ENCODE measurements at places on chromosomes 6 and 20.

DNA sequence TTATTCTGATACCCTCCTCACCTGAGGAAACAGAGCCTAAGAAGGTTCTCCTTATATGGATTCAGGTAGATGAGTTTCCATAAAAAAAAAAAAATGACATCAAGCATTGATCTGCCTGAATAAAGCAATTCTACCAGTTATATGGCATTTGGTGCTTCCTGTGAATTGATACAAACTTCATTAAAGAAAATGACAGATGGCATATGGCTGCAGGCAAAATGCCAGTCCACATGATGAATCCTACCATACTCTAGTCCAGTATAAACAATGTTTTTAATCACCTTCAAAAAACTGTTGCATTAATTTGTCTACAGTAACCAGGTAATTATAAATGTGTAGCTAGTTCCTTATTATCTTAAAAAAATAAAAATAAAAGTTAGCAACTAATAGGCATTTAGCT, 559.2 kb upstream of the FLRT3 start:
- no peak for DNase-seq

GRCh38 chr6:12137480-12137879, 125.4 kb downstream of the HIVEP1 start:
- DNase-seq = no peak

GRCh38 chr6:14664112-14664601, 546.6 kb downstream of the CD83 start:
- no peak for DNase-seq

DNA sequence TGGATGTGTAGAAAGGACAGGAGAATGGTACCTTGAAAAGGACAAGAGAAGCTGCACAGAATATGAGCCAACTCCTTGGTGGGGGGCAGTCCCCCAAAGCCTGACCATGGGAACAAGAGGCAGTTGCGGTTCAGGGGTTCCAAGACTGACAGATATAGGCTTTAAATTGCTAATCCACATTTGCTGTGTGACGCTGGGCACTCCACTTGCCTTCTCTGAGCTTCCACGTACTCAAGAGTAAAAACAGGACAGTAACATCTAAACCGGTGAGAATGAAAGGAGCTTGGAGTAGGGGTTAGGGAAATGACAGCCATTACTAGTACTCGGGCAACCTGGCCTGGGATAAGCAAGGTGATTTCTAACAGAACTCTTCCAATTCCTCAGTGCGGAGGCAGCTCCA, 57.9 kb upstream of the LRFN2 start:
- DNase-seq = no peak

DNA sequence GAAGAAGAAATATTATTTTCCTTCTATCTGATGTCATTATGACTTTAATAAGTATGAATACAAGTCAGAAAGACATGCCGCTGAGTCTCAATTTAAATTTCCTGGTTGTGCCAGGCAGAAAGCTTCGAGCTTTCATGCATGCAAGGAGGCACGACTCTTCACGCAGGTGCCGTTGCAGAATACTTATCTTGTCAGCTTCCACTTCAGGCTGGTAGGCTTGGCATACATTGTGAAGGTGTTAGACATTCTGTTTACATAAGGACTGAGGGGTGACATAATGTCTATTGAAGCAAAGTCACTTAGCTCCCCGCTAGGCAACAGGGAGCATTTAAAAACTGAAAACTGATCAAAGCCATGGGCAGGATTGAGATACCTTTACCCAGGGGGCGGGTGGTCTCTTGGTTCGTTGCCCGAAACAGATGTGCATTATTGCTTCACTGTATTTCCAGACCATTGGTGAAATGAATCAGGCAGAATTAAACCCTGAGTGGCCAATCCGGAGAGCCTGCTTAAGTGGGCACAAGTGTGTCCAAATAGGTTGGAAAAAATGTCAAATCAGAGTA, 16.4 kb downstream of the BMP6 start:
- no peak for DNase-seq

GRCh38 chr6:14889611-14890593, 356.0 kb upstream of the JARID2 start:
- DNase-seq = no peak

DNA sequence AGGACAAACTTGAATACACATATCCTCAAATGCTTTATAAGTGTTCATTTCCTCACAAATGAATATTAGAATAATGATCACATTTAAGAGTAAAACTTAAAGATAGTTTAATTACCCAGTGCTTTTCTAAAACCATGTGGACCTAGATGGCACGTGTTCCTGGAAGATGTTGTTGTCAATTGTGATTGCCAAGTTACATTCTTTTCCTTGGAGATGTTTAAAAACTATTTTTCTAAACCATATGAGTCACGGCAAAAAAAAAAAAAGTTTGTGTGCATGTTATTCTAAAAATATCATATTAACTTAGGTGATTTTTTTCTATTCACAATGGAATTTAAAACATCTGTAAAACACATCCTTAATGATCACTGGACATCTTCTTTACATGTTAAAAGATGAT, 51.1 kb downstream of the RCAN2 start:
- DNase-seq = no peak

- no peak for DNase-seq
Measured at GRCh38 chr20:54305421-54305820, 97.5 kb downstream of the PFDN4 start.

GRCh38 chr6:104050455-104050854, 809.3 kb downstream of the HACE1 start:
- no peak for DNase-seq

DNA sequence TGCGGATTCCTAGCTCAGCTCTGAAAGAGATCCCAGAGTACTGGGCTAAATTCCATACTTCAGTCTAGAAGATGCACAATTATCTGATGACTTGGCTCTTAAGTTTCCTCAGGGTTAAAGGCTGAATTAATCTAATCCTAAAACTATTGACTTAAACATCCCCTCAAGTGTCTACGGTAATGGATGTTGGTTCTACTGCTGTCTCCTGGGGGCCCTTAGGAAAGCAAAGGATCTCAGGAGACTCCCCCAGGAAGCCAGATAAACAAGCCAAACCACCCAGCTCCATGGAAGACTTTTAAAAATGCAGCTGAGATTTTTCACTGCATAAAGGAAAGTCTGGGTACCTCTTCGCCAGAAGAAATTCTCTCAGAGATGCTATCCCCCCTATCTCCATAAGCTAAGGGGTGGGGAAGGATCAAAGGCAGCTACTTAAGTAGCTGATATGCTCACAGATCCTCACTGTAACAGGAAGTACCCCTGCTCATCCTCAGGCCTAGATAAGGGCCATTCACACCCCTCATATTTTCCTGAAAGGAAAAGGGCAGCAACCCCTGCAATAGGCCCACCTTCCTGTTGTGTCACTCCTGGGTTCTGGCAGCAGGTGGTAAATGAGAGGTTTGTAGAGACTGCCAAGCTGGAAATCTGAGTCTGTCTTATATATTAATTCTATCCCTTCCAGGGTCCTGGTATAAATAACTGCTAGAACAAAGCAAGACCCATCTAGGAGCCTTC, 9.3 kb downstream of the NDRG3 start:
- DNase-seq = no peak

- no peak for DNase-seq
Measured at GRCh38 chr6:68728159-68728979, 93.3 kb downstream of the ADGRB3 start.

DNA sequence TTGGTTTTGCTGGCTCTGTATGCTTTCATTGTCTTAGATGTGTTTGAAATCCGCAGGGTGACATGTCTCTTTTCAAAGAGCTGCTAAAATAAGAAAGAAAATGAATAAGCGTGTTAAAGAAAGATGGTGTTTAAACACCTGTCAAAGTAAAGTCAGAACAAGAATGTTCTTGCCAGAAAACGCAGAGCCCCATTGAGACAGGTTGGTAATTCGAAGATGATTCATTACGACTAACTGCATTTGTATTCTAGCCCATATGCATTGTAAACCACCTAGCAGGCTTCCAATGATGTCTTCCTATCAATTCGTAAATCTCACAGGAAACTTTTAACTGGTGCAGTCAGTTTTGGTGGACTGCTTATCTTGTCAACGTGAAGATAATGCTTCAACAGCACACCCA, 16.8 kb downstream of the PHACTR2 start:
- DNase-seq = no peak

DNA sequence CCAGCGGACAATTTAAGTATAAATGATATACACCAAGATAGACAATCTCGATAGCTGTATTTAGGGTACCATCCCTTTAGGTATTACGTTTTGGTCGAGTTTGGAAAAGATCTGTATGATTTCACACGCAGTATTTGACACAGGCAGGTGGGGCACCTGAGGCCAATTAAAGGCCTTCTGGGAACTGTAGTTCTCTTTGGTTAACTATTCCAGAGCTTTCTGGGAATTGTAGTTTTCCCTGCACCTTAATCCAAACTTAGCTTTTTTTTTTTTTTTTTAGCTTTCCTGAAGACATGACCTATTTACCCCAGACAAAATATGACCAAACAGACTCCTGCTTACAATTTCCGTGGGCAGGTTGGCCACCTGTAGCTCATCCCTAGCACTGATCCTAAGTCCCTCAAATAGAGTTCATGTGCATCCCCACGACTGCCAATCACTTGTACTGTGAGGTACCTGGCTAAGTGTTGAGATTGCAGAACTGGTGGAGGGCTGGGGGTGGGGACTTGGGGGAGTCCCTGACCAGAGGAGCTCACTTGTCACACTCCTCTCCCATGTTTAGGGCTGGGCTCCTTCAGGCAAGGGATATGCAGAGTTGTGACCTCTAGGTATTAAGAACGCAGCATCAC, 999 bp upstream of the EHMT2 start:
- no peak for DNase-seq
